Liver (tissue), 10 donors: ENCODE measurements at places on chromosomes 7 and 10.

GRCh38 chr10:122127943-122128342 is 139.0 kb downstream of the TACC2 start:
- no peak for DNase-seq

GRCh38 chr10:132446661-132447445 is 49.9 kb downstream of the PWWP2B start:
- no peak for DNase-seq

DNA sequence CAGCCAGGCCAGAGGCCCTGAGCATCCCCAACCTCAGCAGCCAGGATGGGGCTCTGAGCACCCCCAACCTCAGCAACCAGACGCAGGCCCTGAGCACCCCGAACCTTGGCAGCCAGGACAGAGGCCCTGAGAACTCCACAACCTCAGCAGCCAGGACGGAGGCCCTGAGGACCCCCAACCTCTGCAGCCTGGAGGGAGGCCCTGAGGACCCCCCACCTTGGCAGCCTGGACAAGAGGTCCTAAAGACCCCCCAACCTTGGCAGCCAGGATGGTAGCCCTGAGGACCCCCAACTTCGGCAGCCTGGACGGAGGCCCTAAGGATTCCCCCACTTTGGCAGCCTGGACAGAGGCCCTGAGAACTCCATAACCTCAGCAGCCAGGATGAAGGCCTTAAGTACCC is 17.0 kb downstream of the RRP12 start:
- DNase-seq, result no peak

GRCh38 chr10:75234683-75235374 is 928 bp downstream of the COMTD1 start:
- DNase-seq, result no peak

GRCh38 chr7:117127585-117128168 is 174.4 kb downstream of the ST7 start:
- DNase-seq, result peak; percentile 51

DNA sequence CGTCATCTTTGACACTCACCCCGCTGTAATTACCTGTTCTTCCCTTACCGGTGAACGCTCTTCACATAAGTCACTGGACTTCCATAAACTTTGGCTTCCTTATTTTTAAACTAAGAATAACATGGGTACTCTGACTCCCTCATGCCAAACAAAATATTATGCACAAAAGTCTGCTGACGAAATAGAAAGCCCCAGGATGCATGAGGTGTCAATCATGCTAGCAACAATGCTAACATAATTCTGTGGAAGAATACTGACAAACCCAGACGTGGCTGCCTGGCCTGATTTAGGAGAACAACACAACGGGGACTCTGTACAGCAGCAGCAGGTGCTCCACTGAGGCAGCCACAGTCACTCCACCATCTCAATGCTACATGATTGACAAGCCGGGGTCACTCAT is 137.5 kb downstream of the CCDC71L start:
- DNase-seq, result no peak

DNA sequence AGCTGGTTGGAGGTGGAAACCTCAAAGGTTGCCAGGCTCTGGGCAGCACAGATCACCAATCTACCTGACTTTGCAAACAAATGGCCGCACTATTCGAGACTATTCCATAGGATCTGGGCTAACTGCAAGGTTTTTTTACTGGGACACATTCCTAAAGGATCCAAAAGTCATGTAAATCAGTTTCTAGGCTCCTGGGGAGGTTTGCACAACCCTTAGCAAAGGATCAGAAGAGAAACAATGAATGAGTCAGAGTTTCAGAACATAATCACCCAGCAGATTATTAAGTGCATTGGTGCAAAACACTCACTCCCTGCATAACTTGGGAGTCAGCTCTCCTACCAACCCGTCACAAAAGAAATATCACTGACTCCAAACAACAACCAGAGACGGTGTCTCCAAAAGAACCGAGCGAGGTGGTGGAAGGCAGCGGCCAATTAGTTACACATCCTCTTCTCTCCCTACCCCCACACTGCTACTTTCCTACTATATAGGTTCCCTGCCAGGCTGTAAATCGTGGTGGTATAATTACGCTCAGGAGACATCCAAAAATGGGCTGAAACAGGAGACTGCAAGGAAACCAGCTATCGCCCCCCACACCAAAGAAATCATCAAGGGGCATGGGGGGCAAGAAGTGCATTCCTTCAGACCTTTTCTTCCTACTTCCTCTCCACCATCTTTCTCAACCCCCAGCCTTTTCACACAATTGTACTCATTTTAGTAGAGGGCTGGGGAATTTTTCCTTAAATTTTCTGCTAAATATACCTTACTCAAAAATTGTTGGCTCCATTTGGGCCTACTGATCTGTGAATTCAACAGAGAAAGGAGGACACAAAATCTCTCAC is 3.2 kb downstream of the UBE2H start:
- no peak for DNase-seq

- no peak for DNase-seq
Measured at GRCh38 chr7:11478426-11478825, 353.6 kb downstream of the THSD7A start.

GRCh38 chr10:58531084-58531695 is 18.5 kb downstream of the BICC1 start:
- peak; percentile 61 for DNase-seq

- DNase-seq, result no peak
Measured at GRCh38 chr10:12228851-12229250, 32.9 kb downstream of the CDC123 start.

- DNase-seq, result no peak
Measured at GRCh38 chr10:21495002-21495751, 30.3 kb downstream of the SKIDA1 start.

DNA sequence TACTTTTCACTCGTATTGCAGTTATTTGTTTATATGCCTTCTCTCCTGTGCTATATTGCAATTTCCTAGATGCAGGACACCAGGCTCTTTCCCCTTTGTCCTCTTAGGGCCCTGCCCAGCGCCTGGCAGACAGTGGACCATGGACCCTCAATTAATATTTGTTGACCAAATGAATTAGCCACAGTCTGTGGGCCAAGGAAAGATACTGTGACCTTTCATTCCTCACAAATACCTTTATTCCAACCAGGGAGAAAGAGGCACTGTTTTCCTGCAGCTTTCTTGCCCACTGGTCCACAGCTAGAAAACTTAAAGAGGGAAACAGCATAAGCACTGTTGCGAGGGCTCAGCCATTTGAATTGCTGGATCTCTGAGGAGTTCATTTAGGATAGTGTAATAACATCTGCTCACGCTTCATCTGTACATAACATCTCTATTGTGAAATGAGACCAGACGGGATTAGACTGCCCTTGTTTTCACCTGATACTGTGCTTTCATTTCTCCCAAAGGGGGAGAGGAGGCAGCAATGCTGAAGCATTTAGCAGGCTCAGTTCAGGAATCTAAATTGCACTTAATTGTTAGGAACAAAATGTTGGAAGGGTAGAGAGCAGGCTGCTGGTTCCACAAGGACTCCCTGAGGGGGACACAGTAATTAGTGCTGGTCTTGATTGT is 46.7 kb downstream of the TNS3 start:
- no peak for DNase-seq

- no peak for DNase-seq
Measured at GRCh38 chr10:44016589-44017482, 368.1 kb downstream of the CXCL12 start.

- DNase-seq, result peak; percentile 37
Measured at GRCh38 chr10:48523820-48524758, 80.8 kb downstream of the ARHGAP22 start.

DNA sequence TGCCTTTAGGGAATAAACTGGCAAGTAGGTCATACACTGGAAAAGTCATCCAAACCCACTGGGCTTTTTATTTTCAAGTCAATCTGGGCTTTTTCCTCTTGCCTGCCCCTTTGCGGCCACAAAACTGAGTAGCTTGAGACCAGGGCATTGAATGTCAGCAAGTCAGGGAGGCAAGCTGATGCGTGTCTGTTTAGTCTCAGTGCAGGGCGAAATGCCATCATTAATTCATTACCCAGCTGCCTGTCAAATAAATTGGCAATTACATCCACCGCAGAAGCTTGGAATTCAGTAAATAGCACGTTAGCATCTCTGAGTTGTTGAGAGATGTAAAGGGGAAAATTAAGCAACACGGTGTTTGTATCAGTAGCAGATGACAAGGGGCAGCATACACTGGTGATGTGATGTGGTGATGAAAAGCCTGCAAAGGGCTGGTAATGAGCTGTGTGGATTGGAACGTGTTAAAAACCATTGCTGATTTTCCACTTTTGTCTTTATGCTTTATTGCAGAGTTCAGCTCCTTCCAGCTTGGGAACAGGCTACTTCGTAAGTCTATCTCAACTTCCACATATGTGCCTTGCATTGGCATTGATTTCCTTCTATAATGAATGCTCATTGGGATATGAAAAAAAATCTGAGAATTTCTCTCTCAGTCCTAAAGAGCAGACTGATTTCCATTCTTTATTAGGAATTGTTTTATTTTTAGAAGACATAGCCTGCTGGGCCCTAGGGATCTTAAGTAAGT is 535.9 kb downstream of the AUTS2 start:
- no peak for DNase-seq

DNA sequence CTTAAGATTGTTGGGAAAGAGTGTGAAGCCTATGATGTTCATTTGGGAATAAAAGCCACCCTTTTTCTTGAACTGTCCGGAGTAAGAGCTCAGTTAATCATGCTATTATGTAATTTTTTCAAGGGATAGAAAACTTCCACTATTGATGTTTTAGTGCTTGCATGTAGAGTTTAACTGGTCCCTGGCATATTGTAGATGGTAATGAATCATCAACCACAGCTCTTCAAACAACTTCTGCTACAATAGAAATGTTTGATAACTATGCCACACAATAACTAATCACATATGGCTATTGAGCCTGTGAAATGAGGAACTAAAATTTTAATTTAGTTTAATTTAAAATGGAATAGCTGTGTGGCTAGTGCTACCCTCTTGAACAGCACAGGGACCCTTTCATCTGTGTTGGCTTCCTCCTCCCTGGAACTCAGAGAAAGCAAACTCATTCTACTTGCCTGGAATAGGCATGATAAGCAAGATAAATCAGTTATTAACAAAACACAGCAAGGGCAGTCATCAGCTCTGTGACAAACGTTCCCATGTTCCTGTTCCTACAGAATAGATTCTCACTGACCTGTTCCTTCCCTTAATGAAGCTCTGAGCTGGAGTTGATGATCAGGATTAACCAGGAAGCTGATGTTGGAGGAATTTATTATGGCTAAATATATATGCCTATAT is 4.9 kb upstream of the SRI start:
- DNase-seq, result no peak

DNA sequence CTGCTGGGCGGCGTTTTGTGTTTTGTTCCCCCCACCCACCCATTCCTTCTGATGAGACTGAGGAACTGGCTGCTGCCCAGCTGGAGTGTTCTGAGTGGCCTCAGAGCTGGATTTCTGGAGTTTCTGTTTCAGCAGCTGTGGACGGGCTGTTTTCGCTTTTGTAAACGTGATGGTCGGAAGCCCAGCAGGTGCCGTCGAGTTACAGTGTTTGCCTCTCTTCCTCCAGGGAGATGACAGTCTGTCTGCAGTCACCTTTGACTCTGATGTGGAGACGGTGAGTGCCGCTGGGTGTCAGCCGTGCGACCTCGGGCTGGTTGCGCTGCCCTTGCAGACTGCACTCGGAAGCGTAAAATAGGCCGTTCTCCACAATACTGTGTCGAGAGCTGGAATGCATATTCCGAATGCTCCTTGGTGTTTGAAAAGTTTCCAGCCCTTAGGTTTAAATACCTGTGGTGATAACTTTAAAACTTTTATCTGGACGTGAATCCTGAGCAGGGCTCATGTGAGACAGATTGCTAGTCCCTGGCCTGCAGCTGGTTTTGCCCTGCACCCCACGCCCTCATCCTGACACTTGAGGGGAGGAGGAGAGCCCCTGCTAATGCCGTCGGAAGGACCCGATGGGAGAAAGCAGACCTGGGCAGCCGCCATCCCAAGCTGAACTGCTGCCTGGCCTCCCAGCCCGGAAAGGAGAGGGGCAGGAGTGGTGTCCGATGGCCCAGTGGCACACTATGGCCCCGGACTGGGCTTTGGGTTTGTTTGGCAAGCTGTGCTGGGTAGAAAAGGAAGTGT is 8.3 kb downstream of the IQCE start:
- no peak for DNase-seq

- no peak for DNase-seq
Measured at GRCh38 chr7:27138985-27139333, 4.5 kb downstream of the HOXA5 start.
